Kidney epithelial cell (primary cell): ENCODE measurements at places on chromosomes 4 and X.

- no peak for DNase-seq
Observed at GRCh38 chr4:189660722-189661360, 279.8 kb upstream of the FRG1 start.

DNA sequence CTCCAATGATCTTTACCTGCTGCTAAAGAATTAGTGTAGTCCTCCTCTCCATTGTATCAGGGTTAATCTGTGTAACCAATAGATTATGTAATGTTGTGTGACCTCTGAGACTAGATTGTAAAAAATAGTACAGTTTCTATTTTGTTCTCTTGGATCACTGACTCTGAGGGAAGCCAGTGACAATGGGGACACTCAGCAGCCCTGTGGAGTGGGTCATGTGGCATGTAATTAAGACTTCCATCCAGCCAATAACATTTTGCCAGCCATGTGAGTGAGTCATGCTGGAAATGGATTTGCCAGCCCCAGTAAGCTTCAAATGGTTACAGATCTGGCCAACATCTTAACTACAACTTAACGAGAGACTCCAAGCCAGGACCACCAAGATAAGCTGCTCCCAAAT is 332.3 kb downstream of the PTTG2 start:
- no peak for DNase-seq

GRCh38 chrX:46477435-46477834 is 67.8 kb downstream of the ZNF674 start:
- no peak for DNase-seq

DNA sequence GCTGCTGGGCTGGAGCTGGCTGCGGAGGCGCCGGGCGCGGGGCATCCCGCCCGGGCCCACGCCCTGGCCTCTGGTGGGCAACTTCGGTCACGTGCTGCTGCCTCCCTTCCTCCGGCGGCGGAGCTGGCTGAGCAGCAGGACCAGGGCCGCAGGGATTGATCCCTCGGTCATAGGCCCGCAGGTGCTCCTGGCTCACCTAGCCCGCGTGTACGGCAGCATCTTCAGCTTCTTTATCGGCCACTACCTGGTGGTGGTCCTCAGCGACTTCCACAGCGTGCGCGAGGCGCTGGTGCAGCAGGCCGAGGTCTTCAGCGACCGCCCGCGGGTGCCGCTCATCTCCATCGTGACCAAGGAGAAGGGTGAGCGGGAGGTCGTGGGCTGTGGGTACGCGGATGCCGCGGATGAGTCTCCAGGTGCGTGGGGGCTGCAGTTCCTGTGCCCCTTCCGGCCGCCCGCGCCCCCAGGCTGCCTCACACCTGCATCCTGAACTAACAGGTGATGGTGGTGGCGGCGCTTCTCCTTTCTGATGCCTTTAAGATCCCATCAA is 499 bp downstream of the CYP2U1 start:
- no peak for DNase-seq

GRCh38 chrX:107924136-107924746 is 57.9 kb downstream of the TEX13B start:
- no peak for DNase-seq

DNA sequence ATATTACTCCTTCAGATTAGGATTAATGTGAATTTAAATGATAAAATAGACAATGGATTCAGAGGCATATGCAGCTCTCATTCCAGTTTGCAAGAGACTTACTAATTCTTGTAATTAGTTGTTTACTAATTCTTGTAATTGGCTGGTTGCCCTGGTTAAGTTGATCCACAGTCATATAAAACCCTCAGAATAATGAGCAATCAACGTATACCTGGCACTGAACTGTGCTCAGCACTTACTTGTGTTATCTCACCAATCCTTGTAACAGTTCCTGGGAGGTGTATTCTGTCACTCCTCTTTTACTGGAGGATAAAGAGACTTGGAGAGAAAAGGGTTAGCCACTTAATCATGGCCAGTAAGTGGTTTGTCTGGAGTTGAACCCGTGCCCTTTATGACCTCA is 10.5 kb downstream of the HERC5 start:
- DNase-seq = no peak

- no peak for DNase-seq
Observed at GRCh38 chr4:168183717-168184571, 91.6 kb downstream of the ANXA10 start.

GRCh38 chr4:95839891-95840290 is at the start of gene PDHA2:
Gene PDHA2 (plus strand): TSS chr4:95840093. CDS start chr4:95840151, 58 bp downstream.
- no peak for DNase-seq

- DNase-seq = no peak
Observed at GRCh38 chr4:67933038-67933437, 30.3 kb downstream of the TMPRSS11A start.

GRCh38 chrX:64975491-64975890 is 759 bp downstream of the ZC4H2 start:
- DNase-seq = no peak

DNA sequence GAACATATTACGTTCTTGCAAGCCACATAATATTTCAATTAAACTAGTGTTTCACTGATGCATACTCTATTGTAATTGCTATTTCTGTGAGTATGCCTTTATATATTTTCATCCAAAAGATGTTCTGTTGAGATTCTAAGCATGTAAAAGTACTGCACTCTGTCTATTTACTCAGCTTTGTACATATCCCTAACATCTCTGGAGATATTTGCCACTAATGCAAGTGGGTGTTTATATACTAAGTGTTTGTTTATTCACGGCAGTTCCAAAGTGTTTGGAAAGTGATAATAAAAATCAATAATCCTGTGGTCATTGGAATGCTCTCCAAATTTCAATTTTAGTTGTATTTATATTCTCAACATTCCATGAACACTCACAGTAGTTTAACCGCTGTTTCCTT is 1989.0 kb downstream of the C4orf33 start:
- DNase-seq = no peak

DNA sequence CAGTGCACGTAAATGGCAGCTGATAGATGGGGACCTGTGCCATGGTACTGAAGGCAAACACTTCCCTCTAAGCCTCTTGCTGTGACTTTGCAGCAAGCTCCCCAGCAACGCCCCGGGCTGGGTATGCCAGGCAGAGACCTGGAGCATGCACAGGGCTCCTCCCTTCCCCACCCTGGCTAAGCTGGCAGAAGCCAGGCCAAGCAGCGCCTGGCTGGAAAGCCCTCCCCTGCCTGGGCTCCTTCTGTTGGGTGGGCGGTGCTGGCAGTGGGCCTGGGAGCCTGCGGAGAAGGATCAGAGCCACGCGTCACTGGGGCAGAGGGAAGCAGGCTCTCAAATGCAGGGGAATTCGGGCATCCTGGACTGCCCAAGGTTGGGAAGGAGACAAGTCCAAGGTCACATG is 3.6 kb downstream of the ATP2B3 start:
- no peak for DNase-seq

DNA sequence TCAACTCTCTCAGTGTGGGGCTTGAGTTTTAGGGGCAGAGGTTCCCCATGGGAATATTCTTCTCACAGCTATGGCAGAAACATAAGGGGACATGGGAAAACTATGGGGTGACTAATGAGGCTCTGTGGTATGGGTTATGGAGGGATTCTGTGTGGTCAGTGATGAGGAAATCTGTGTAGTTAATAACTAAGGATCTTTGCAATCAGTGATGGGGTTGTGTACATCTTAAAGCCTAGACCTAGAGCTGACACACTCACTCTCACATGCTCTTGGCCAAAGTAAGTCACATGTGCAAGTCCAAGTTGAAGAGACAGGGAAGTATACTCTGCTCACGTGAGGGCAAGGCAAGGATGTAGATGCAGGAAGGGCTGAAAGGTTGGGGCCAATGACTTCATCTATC is 86.4 kb upstream of the UXT start:
- no peak for DNase-seq

- DNase-seq = no peak
Observed at GRCh38 chr4:18025288-18025687, 3.7 kb upstream of the LCORL start.

- no peak for DNase-seq
Observed at GRCh38 chrX:23662853-23663252, 4.4 kb upstream of the PRDX4 start.

DNA sequence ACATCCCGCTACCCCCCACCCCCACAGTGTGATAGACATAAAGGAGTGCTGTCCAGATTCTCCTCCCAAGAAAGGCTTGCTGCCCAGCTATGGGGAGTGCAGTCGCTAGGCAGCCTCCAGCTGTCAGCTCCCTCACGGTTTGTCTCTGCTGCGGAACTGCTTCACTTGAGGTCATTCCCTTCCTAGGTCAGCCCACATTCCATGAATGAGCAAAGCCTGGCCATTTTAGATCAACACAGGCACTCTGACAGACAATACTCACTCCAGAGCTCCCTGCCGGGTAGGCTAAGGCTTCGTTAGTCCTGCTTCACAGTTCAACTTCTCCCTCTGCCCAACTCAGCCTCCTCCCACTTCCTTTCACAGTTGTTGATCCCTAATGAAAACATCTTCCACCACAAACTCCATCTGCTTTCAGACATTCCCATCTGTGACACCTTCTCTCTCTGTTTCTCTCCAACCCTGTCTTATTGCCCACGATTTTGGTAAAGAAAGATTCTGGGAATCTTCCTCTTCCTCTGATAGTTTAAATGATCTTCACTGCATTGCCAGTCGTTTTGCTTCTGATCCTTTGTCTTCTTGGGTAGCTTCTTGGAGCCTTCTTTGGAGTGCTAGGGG is 318.9 kb upstream of the F9 start:
- DNase-seq = no peak

- no peak for DNase-seq
Observed at GRCh38 chrX:111100191-111100590, 4.2 kb downstream of the PAK3 start.

GRCh38 chrX:30615229-30615628 is 37.7 kb upstream of the TASL start:
- no peak for DNase-seq

- DNase-seq = no peak
Observed at GRCh38 chr4:38782452-38783108, at the start of gene TLR10. Gene TLR10 (minus strand): TSS chr4:38782990. CDS start chr4:38775590, 7,400 bp downstream.

DNA sequence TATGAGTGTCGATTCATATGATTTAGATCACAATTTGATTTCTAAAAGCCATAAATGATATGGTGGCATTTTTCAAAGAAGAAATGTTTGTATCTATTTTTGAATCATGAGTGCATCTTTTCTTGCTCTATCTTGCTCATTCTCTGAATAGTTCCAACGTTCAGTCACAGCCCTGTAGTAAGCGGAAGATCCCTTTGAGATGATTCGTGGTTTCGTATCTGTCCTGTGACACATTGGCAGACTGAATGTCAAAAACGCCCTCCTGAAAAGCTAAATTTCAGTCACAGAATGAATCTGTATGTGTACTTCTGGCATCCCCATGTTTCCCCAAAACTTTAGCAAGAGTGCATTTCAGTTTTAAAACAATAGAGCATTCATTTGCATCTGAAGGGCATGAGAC is 1066.9 kb upstream of the TENM3 start:
- no peak for DNase-seq

DNA sequence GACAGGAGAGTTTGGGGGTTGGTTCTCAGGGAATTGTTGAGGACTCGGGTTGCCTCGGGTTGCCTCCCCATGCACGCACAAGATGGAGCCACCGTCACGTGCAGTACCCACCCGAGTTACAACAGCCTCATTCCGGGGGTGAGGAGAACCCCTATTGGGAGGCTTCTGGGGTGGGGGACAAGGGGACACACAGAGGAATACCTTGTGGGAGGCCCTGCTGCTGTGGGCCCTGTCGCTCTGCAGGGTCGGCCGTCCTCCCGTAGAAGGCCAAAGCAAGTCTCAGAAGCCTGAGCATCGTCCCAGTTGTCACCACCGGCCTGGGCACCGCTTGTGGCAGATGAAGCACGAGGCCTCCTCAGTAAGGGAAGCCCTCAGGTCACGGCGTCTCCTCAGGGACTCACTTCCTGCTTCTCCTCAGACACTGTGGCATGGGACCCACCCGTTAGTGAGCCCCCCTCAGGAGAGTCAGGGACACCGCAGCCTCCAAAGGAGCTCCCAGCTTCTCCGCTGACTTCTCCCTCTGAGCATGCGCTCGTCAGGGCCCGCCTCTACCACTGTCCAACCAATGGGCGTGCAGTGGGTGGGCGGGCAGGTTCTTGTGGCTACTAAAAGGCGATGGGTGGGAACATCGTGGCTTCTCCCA is at the start of gene CT55:
Gene CT55, minus strand, starts transcription at position 522 of the 643 bp plus-strand sequence. Its CDS starts 227 bp downstream, at position 295.
- no peak for DNase-seq

DNA sequence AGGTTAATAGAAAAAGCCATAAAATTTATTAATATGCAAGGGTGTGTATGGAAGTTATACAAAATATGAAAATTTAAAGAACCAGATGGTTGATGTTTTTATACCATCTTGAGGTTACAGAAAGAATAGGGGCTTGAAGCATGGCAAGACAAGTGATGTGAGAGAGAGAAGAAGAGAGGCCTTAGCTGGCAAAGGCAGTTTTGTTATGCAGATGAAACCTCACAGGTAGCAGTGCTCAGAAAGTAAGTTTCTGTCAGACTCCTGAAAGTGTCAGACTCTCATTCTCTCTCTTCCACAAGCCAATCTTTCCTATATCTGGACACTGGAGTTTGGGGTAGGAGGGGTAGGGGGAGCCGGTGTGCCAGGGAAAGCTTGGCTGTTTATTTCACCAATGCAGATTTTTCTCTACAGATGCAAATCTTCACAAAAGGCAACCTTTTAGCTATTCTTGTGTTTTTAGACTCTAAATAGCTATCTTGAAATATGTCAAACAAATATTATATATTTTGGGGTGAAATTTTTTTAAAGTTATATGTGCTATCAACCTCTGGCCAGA is 124.5 kb downstream of the CFAP299 start:
- DNase-seq = no peak

GRCh38 chrX:10235851-10236250 is 79.1 kb downstream of the CLCN4 start:
- no peak for DNase-seq

DNA sequence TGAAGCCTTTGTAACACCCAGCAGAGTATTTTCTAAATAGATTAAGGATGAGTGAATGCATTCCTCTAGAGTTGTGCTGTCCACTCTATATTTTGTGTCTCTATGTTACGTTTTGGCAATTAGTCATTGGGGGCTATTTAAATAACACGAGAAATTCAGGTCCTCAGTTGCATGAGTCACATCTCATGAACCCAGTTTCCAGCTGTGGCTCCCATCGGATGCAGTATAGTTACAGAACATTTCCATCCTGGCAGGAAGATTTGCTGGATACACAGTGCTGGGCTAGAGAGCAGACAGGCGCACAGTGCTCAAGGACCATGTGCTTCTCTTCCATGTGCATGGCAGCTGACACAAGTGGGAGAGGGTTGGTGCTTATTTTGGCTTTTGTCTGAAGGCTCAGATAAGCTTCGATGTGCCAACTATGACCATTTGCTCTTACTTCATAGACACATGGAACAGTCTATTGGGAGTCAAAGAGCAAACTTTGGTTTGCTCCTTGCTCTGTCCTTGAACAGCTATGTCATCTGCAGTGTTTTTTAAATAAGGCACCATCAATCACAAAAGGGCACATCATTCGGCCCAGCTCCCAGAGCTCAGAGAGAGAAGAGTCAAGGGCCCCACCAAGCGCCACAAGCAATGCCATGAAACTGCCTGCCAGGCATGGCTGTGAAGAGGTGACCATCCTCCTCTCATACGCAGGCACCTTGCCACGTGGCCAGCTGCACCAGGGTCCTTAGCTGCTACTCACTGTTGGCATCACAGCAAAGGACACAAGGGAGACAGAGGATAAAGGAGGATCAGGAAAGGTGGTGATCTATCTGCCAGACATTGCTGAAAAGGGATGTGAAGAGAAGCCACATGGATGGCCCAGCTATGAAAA is 8.1 kb upstream of the STS start:
- no peak for DNase-seq
